ENCODE measurements at places on chromosomes 5 and 9. TPM values are rescaled to one million over a fixed set of nuclear protein-coding genes. Genes with fewer than 3 reads are reported as not detected.

- DNase-seq: no peak
Measured at GRCh38 chr5:150780816-150781221, 2.3 kb downstream of the SMIM3 start.

GLDC gene
- total RNA-seq: 2.6 TPM

C5orf52 gene
- not detected for total RNA-seq

STC2 gene
- 26.9 TPM for total RNA-seq

DNA sequence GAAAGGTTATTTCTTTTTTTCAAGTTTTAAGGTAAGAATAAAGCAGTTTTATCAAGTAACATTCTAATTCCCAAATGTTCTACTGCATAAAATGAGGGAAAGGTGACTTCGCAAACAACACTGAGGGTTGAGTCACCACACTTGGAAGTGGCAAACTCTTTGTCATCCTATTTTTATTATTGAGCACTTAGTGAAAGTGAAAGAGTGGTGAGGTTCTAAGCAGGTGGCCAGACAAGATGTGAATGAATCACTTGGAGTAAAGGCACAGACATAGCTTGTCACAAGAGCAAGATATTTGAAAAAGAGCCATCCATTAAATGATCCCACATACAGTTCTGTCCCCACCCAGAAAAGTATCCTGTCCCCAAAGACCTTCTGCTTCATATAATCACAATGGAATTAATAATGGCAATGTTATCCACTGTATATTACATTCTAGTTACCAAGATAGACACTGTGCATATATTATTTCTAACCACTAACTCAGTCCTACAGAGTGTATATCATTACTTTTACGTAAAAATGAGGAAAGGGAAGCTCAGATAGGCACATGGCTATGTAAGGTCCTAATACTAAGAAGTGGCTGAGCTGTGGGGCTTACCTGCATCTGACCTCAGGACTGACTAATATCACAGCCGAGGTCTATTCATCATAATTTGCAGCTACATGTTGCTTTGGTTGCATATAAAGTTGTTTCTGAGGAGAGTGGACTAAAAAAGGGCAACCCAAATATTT is 730.4 kb upstream of the MEF2C start:
- DNase-seq: no peak

DNA sequence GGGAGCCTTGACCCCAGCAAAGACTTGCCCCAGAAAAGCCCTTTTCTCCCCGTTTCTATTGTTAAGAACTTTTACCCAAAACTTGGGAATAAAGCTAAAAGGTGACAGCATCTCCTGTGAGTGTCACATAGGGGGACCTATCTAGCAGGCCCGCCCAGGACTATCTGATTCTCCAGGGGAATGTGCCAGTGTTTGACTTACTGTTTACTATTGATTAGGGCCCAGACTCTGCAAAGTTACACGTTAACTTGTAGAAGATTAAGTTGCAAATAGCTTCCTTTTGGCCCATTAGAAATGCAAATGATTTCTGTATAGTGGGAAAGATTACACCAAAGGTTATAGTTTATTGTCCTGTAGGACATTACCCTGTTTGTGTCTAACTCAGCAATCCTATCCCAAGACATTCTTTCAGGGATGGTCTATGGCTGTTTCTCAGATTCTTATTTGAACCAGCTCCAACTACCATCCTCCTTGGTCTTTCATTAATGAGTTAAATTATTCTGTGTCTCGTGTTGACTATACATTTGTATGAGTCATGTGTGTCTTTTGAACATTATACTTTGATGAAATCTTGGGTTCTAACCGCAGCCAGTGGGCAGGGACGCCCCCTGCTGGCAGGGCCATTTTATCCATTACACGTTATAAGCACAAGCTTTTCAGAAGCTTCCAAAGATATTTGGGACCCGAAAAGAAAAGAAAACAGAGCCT is 60.7 kb downstream of the HRH2 start:
- DNase-seq: no peak

FAM221B gene
- not detected for total RNA-seq

DNA sequence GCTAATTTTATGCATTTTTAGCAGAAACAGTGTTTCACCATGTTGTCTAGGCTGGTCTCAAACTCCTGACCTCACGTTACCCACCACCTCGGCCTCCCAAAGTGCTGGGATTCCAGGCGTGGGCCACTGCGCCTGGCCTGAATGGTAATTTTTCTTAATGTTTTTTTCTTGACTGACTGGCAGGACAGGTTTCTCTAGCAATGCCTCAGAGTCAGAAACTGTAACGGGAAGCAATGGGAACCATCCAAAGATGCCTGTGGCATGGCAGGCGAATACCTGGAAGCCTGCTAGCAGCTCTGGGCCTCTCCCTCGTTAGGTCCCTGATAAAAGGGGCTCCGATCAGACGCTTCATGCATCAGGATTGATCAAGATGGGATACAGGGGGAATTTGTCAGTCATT is 639.2 kb downstream of the NR2F1-AS1 start:
- no peak for DNase-seq

GRCh38 chr9:893843-894420 is 52.4 kb downstream of the DMRT1 start:
- DNase-seq: peak; percentile 34

Measured in endothelial cell of umbilical vein (primary cell).